ENCODE measurements at places on chromosomes 1 and 21.

GRCh38 chr1:80170811-80171485 is 1164.4 kb upstream of the ADGRL4 start:
- no peak for DNase-seq

- no peak for DNase-seq
Observed at GRCh38 chr1:163672976-163673758, 351.4 kb downstream of the NUF2 start.

- no peak for DNase-seq
Observed at GRCh38 chr1:22745669-22746585, 35.3 kb downstream of the EPHB2 start.

DNA sequence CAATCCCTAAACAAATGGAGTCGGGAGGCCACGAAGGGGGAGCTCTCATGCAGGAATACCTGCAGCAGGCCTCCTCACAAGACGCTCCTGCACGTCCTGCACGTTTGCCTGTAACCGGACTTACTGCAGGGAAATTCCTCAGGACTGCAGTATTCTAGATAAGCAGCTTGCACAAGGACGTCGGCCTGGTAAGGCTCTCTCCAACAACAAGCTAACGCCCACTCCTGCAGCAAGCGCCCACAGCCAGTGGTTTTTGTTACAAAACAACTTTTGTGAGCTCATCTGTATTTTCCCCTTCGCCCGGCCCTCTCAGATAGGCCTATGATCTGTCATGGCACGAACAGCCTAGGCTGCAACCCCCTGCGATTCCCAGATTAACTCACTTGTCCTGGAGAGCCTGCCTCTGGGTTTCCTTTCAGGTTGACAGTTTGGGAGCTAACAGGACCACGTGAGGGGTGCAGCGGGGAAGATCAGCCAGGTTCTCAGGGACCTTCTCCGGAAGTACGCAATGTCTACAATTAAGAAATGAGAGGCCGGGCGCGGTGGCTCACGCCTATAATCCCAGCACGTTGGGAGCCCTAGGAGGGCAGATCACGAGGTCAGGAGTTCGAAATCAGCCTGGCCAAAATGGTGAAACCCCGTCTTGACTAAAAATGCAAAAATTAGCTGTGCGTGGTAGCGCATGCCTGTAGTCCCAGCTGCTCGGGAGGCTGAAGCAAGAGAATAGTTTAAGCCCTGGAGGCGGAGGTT is 921 bp upstream of the MIB2 start:
- no peak for DNase-seq

- no peak for DNase-seq
Observed at GRCh38 chr1:3247521-3248121, 178.6 kb downstream of the PRDM16 start.

DNA sequence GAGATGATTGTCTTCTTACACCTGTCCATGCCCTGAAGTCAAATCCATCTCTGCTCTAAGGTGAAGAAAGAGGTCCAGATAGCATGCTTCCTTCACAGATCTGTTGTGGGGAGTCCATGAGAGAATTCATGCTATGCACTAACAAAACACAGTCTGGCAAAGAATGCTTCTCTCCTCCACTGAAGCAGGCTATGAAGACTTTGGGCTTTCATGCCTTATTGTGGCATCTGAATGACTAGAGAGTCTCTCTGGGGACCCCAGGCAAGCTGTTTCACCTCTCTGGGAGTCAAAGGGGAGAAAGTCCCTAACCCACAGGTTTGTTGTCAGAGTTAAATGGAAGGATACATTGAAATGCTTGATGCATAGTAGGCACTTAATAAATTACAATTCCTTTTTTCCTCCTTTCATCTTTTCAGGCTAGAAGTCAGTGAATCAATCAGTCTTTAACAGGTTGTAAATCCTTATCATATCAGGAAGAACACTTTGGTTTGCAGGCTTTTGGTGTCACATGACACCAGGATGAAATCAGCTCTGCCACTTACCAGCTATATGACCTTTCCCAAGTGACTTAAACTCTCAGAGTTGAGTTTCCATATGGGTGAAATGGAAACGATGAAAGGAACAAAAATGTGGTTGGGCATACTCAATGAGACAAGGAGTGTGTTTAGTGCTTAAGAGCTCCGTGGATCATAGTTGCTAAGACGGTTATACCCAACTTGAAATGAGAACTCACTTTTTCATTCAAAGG is 200.1 kb upstream of the DAB1 start:
- no peak for DNase-seq

GRCh38 chr1:196128835-196129234 is 479.4 kb downstream of the KCNT2 start:
- no peak for DNase-seq

GRCh38 chr1:78722947-78723346 is 73.3 kb downstream of the IFI44 start:
- no peak for DNase-seq
